ENCODE measurements at places on chromosomes 16 and 17.

GRCh38 chr16:25298165-25298872 is 40.7 kb upstream of the ZKSCAN2 start:
- no peak for DNase-seq

- DNase-seq = no peak
Observed at GRCh38 chr17:13561606-13562270, 40.0 kb downstream of the HS3ST3A1 start.

DNA sequence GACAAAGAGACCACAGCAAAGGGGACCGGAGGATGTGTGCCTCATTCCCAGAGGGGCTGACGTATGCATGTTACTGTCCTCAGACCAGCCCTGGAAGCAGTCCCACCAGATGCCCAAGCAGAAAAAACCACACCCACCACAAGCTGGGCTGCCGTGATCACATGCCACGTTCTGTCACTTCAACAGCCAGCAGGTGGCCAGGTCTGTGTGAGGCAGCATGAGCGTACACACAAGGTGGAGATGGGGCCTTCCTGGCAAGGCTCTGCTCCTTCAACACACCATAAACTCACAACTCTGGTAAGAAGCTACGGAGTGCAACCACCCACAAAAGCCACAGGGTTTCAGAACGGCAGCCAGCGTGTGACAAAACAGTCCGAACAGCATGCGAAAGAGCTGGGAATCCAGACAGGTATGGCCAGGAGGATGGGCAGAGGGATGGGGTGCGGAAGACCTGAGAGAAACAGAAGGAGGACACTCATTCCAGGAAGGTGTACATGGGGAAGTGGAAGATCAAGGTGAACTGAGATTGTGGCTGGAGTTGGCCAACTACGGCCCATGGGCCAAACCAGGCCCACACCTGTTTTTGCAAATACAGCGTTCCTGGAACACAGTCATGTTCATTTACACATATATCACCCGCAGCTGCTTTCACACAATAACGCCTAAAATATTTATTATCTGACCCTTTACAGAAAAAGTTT is 27.9 kb downstream of the MBTPS1 start:
- DNase-seq = no peak

GRCh38 chr17:80012765-80013741 is 22.6 kb downstream of the TBC1D16 start:
- DNase-seq = no peak

GRCh38 chr17:27600471-27600870 is 30.5 kb upstream of the LGALS9 start:
- no peak for DNase-seq

DNA sequence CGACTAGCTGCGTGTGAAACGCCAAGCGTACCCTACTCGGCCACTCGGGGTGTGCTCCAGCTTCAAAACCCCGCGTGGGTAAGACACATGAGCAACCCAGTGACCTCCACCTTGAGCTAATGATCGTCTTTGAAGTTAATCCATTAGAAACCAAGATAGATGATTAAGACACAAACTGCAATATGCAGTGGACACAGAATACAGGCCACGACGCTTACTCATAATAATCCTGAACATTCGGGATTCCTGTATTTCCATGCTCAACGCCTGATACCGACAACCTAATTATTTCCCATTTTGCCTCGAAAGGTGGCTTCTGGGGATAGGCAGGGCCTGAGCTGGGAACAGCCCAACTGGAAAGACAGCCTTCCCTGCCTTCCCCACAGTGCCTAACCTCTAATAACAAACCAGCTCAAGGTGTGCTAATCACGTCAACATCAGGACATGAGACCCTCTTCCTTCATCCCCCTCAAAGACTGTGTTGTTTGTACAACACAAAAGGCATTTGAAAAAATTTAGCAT is 504 bp upstream of the COPRS start:
- no peak for DNase-seq

Measured in Ammon's horn (tissue), 1 donor.